ENCODE measurements at places on chromosomes 1 and 21. TPM values are rescaled to one million over a fixed set of nuclear protein-coding genes. Genes with fewer than 3 reads are reported as not detected.

DNA sequence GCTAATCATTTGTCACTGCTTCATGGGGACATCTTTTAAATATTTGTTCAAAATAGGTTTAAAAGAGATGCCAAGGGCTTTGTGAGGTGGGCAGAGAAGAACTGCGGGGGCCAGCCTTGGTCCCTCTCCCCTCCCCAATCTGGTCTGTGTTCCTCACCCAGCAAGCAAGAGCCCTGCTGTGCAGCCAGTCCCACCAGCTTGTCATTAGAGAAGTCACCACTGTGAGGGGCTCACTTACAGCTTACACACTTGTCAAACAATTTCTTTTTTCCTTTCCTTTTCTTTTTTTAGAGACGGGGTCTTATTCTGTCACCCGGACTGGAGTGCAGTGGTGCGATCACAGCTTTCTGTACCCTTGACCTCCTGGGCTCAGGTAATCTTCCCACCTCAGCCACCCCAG, 10.4 kb upstream of the CDK18 start:
- H3K27me3 ChIP-seq, result peaks cover 28% of the 10 kb centered on the region
- no peaks in the 10 kb centered on the region for H3K36me3 ChIP-seq
- no peak overlapping the region for H3K4me3 ChIP-seq
- peak overlapping the region; percentile 66 for H3K27ac ChIP-seq
- H3K4me1 ChIP-seq, result no peaks in the 10 kb centered on the region
- no peak for DNase-seq

- no peak for DNase-seq
- no peak overlapping the region for H3K27ac ChIP-seq
- peaks cover 20% of the 10 kb centered on the region for H3K36me3 ChIP-seq
- H3K4me3 ChIP-seq, result no peak overlapping the region
Observed at GRCh38 chr1:32195972-32196823, 4.2 kb upstream of the CCDC28B start.

Gene DMBX1
- not detected for total RNA-seq

DNA sequence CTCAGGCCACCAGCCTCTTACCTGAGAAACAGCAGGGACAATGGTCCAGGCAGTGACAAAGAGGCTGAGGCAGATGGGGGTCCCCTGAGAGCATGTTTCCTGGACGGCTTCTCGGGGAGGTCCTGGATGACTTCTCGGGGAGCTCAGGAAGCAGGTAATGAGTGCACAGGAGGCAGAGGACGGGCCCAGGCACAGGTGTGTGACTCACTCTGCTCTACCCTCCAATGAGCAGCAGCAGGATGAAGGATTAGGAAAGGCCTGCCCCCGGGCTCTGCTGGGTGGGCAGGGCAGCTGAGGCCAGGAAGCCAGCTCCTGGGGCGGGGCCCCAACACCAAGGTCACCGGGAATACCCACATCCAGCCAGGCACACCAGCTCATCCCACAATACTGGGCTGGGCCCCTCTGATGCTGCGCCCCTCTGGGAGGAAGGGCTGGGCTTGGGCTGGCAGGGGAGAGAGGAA, 17.2 kb upstream of the PTAFR start:
- DNase-seq, result no peak
- H3K27ac ChIP-seq, result no peak overlapping the region
- H3K27me3 ChIP-seq, result no peaks in the 10 kb centered on the region
- H3K36me3 ChIP-seq, result peaks cover 3% of the 10 kb centered on the region
- H3K4me3 ChIP-seq, result no peak overlapping the region
